ENCODE measurements at places on chromosomes 2 and 18.

DNA sequence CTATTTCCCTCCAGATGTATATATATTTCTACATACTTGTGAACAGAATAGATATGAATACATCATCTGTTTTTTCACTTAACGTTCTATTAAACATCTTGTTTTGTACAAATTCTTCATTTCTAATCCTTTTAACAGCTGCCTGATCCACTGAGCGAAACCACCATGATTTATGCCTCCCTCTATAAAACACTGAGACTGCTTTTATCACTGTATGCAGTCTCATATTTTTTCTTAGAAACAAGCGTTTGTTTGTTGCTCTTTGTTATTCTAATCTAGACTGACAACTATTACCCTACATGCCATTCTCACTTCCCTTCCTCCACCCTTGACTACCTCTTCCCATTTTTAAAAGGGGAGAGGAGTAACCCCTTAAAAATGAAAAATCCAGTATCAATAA, 88.2 kb downstream of the DTNB start:
- DNase-seq: no peak

DNA sequence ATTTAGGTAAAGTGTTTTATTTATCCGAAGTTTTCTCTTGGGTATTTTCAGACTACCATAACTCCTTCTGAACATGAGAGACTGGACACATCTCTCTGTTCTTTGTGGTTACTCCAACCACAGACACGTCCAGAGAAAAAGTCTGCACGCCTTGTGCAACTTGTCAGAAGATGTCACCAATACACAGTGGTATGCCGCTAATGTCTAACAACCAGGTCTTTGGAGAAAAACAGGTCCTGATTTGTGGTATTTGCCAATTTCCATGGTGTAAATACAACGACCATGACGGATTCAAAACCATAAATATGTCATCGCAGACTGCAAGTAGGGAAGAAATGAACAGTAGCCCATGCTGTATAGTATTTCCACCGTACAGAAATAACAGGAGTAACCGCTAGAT, 620.6 kb upstream of the ID2 start:
- DNase-seq: no peak

DNA sequence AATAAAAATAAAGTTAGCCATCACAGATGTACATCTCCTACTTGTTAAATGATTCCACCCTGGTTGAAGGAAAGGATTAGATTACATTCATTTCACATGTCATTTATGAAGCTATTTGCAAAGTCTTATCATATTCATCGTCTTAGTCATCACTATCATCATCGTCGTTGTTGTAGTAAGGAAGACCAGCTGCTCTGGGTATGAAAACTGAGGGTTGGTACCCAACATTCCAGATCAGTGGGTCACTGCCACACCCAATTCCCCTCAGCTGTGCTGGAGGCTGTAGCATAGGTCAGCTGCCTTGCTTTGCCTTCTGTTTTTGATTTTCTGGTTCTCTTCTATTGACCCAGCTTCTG, 20.9 kb upstream of the CCBE1 start:
- DNase-seq: no peak

- DNase-seq: no peak
Measured at GRCh38 chr2:46866770-46867246, 48.8 kb downstream of the MCFD2 start.

DNA sequence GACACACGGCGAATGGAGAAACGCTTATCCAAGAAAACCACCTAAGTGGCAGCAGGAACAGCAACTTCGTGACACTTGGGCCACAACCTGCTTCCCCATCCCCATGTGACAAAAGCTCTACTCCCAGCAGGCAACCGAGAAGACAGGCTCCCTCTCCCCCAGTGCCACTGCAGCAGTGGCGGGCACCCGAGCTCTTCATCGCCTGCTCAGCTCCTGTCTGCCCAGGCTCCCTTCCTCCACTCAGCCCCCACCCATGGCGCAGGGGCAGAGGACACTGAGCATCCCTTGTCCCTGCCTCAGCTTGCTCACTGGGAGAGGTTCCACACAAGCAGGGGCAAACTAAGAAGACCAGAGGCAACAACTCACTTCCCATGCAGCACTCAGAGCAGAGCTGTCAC, 22.9 kb downstream of the SLC66A2 start:
- DNase-seq: no peak

DNA sequence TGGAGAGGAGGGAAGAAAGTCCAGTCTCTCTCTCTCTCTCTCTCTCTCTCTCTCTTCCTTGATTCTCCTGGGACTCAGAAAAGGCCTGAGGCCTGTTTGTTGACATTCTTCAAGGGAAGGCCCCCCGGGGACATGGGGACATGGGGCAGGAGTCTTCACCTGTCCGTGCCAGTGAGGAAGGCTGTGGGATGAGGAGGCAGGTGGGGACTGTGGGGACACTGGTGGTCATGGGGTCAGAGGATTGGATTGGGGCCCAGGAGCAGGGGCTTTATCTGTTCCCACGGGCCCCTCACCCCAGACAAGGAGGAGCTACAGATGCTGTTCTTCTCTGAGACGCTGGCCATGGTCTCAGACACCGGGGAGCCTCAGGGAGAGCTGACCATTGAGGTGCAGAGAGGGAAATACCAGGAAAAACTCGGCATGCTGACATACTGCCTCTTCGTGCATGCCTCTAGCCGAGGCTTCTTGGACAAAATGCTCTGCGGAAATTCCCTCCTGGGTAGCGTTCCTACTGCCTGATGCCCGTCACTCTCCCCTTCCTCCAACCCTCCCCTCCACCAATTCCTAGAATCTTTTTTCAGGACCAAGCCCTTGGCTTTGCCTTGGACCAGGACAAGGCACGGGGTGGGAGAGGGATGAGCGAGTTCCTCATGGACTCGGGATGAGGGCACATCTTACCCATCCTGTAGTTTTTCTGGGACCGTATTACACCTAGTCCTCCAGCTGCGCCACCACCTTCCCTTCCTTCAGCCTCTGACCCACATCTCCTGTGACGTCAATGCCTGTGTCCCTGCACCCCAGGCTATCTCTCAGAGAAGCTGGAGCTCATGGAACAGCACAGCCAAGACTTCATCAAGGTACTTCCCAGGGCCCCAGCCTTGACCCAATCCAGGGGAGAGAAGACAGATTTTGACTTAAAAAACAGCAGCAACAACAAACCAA, 850 bp downstream of the CATIP start:
- DNase-seq: no peak

DNA sequence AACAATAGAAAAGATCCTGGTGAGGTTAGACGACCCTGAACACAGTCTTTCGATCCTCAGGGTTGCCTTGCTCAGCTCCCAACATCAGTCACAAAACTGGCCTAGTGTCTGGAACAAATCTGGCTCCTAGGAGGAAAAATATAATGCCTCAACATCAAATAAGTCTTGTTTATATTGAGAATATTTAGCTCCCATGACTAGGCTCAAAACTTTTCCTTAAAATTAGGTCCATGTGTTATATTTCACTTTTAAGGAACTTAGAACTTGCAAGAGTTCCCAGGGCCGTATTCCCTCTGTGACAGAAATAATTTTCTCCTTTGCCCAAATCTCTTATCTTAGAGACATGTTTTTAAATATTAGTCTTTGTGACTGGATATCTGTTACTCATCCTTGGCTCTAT, 819.7 kb upstream of the ZEB2 start:
- DNase-seq: no peak

GRCh38 chr2:218798767-218799504, 17.0 kb downstream of the CYP27A1 start:
- no peak for DNase-seq

DNA sequence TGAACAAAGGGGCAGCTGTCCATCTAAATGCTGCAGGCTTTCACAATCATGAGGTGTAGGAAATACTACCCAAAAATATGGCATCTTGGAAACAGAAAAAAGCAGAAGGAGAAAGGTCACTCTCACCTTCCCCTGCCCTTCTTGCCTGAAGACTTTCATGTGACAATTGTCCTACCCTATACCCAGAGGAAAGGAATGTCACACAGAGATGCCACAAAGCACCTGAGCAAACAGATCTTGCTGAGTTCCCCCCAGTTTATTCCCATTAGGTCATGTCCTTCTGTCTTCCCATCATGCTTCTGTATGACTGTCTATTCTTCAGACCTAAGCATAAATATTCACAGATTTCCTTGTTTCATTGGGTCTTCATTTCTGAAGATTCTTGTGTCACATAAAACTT, 116.6 kb upstream of the MSH6 start:
- no peak for DNase-seq

DNA sequence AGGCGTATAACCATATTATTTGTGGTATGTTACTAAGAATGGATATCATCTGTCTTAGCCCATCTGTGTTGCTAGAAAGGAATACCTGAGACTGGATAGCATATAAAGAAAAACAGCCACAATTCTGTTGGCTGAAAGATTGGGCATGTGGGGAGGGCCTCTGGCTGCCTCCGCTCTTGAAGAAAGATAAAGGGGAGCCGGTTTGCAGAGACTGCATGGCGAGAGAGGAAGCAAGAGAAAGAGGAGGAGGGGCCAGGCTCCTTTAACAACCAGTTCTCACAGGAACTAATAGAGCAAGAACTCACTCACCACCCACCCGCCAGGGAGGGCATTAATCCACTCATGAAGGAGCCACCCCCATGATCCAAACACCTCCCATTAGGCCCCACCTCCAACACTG, 29.2 kb upstream of the UXS1 start:
- DNase-seq: no peak

- DNase-seq: no peak
Measured at GRCh38 chr2:75716406-75716805, 5.7 kb upstream of the GCFC2 start.

DNA sequence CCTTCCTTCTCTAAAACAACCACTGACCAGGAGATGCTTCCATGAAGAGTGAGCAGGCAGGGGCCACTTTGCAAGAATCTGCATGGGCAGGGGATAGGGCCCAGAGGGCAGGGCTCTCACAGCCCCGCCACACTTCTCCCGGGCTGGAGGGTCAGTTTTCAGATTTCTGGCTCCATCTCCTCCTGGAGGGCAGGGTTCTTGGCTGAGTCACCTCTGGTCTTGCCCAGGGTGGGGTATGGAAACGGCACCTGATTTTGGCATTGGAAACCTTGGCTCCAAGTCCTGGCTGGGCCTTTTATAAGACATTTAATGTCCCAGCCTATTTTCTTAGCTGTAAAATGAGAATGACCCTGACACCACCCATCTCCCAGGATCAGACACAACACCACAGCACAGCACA, 27.6 kb upstream of the ASPRV1 start:
- DNase-seq: no peak

DNA sequence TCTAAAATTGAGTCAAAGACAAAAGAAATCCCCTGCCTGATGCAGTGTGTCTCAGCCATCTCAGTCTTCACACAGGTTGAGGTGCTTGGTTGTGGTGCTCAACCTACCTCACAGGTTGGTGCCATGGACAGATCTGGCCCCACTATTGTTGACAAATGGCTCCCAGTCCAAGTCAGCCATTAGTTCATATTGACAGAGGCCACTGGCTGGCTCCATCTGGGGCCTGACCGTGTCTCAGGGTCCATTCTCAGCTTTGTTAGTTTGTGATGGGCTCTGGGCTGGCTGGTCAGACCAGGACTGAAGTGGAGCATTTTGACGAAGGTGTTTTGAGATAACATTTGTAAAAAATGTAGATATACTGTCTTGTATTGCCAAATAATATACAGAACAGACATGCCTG, 36.9 kb downstream of the MRPL33 start:
- DNase-seq: no peak

DNA sequence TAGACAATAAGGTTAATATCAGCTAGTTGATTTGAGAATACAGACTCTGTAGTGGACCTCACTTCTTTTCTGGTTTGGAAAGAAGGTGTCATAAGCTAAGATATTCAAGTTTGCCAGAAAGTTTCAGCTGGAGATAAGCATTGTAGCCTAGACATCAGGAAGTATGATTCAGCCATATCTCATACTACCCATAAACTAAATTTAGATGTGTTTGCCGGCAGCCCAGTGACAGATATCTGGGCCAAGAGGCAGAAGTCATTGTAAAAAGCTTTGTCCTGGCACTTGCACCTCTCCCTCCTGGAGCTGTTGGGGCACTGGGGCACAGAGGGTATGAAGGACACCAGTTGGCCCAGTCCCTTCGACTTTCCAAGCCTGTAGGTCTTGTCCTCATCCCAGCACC, 128.0 kb downstream of the EPHA4 start:
- DNase-seq: no peak

- no peak for DNase-seq
Measured at GRCh38 chr2:219404954-219405353, 13.2 kb upstream of the DES start.

DNA sequence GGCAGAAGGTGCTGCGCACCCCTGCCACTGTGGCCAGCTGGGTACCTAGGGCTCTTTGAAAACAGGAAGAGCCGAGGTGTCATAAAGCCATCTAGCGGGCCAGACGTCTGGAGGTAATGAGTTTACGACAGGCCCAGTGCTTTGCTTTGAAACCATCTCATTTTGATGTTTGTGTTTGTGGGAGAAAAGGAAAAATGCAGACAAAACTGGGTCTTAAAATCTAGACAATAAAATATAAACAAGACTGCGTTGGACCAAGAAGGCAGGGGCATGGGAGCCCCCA, 3.2 kb downstream of the HOXD9 start:
- no peak for DNase-seq

- no peak for DNase-seq
Measured at GRCh38 chr2:6948677-6949351, 31.6 kb downstream of the RNF144A start.

GRCh38 chr2:230924470-230925341, at the start of gene GPR55:
Gene GPR55 (minus strand): TSS chr2:230925242. CDS start chr2:230910962, 14,280 bp downstream.
- DNase-seq: peak; percentile 38

DNA sequence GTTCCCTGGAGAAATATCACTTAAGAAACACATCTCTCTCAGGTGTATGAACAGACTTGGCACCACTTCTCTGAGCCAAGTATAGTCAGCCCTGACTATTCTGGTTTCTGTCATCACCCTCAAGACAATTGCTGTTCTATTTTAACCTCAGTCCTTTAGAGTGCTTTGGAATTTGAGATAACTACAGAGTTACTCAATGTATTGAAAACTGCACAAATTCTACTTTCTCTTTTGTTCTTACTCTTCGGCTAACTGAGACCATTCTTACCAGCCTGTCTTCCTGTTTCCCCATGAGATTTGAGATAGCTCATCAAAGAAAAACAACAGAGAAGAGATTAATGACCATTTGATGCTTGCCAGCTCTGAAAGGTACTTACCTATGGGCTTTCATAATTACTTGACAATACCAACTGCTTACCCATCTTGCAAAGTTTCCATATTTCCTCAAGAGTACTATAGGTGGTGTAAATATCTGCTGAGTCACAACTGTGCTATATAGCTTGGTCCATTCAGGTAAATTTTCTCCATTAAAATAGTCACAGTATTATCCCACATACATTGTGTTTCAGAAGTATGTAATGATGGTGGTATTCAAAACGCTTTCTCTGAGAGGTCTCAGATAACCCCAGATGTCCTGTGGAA, 467.5 kb upstream of the CHST9 start:
- DNase-seq: no peak

GRCh38 chr18:37435996-37436395, 129.6 kb downstream of the CELF4 start:
- no peak for DNase-seq

GRCh38 chr2:11348209-11348749, 3.8 kb upstream of the ROCK2 start:
- DNase-seq: no peak

DNA sequence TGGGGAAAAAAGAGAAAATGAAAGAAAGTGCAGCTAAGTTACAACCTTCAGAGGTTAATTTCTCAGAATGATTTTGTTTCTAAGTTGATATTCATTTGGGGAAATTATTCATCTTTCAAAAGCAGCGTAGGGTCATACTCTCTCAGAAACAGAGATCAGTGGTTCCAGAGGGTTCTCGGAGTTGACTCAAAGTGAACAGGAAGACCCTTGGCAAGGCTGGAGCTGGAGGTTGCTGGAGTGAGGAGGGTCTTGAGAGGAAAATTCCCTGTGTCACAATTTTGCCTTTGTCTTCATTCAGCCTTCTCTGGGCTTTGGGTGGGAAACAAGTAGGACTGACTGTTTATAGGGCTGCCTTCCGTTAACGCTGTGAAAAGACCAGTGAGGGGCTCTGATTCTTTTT, 168.2 kb downstream of the ICOS start:
- DNase-seq: no peak

All from T-helper 9 cell (primary cell).